Stimulated activated CD4-positive, alpha-beta T cell treated with anti-CD3 and anti-CD28 coated beads, Interleukin-2, amount 100 ng/mL, for 48 hours (primary cell): ENCODE measurements at places on chromosomes 1 and 21.
A peak's percentile ranks its signal among the peaks of the same experiment; 100 is the strongest.

- peak; percentile 66 for DNase-seq
These were observed 53.0 kb downstream of the IER5 start for GRCh38 chr1:181141431-181141910.

DNA sequence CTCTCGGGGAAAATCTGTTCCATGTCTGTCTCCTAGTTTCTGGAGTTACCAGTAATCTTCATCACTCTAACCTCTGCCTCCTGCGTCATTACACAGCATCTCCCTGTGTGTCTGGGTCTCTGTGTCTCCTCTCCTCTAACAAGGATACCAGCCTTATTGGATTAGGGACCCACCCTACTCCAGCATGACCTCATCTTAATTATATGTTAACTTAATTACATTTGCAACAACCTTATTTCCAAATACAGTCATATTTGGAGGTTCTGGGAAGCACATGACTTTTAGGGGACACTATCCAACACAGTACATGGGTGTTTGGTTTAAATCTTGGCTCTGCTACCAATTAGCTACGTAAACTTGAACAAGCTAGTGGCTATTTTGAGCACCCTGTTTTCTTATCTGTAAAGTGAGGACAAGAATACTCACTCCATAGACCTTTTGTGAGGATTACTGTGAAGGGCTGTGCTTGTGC is 83.9 kb upstream of the SGIP1 start:
- no peak for DNase-seq

- DNase-seq: no peak
These were observed 90.8 kb downstream of the TBX19 start for GRCh38 chr1:168371477-168371876.

DNA sequence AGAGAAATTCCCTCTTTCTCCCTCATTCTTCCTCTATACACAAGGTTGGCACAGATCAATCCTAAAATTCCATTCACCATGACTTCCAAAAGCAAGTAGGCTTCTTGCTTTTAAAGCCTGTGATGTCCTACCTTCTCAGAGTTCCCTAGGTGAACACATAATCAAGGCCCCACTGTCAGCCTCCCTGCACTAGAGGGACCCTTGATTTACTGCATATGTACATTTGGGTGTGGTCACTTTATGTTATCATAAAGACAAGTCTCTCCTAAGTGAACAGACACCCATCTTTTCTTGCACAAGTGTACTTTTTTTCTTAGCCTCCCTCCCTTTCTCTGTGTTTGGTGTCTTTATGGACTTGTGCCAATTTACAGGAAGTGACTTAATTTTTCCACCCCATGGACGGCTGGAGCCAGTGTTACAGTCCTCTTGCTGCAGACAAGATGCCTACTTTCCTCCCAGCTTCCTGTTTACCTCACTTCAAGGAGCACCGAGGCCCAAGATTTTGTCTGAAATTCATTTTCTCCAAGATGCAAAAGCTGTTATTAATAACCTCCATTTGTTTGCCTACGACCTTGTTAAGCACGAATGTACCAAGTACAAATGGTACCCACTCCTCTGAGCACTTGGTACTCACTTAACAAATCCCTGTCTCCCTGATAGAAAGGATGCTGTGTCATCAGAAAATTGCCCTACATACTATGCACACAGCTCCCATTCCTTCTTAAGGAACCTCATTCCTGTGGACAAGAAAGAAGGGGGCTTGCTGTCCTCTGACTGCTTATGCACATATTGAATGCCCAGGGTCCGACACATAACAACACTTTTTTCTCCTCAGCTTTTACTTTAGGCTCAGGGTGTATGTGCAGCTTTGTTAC is 82.8 kb upstream of the SLC44A3 start:
- no peak for DNase-seq

DNA sequence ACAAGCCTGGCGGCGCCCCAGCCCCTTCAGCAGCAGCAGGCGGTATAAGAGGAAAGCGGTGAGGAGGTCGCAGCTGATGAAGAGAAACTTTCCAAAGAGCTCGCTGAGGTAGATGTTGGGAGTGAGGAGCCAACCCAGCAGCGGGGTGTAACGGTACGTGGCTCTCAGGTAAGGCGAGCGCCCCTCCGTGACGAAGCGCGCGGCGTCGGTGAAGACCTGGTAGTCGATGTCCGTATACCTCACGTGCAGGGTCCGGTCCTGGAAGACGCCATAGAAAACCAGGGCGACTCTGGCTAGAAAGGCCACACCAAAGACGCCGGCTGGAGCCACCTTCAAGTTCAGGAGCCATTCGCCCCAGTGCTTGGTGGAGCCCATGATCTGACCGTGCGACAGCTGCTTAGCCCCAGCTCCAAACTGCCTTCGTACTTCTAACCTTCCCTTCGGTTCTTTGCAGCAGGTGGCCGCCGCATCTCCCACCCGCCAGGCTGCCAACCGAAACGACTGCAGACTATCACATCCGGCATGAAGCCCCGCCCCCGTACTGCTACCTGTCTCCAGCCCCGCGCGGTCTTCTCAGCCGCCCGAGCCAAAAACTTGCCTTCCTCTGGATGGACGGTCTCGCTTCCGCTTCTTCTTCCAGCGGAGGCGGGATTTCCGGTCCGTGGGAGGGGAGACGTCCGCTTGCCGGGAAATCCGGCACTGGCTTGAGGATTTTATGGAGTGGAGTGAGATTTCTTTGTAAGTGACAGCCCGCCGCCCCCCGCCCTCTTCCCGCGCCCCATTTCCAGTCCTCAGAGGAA is at the start of gene PIGM:
Gene PIGM (minus strand): TSS at position 626 of the 800 bp plus-strand sequence. CDS start 251 bp downstream, at position 375.
- peak; percentile 93 for DNase-seq

GRCh38 chr21:43203591-43203990 is 34.8 kb downstream of the CRYAA start:
- DNase-seq: no peak

DNA sequence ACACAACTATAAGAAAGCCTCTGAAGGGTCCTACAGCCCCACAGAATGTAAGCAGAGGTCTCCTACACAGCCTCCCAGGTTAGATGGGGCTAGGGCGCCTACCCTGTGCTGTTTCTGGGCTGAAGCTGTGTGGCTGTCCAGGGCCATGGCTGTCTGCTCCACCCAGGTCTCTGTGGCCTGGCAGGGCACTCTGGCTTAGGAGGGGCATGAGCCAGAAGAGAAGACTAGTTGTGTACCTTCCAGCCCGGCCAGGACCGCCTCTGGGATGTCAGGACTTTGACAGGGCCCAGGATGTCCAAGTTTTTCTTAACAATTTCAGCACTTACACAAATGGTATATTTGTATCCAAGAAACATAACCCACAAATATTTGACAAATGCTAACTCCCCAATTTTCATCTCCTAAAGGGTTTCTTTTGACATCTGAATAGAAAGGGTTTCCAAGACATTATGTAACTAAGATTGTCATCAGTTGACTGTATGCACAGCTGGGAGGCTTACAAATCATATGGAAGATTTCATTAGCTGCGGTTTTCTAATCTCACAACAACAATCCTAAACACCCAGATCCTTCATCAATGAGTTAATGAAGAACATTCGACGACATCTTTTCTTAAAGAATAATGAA is 80.5 kb downstream of the HSF2BP start:
- no peak for DNase-seq

DNA sequence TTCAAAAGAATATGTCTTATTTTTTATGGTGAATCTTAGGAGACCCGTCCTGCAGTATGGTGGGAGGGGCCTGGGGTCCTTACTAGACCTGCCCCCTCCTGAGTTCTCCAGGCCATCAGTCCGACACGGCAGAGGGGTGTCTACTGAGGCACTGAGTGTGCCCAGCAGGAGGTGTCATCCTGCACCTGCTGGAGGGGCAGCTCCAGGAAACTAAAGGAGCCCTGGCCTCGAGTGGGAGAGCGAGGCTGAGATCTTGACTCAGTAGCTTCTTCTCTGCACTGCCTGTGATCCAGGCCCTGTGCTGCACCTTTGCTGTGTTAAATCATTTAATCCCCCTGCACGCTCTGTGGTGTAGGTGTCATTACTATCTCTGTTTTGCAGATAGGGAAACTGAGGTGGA is 587.7 kb downstream of the PTPRU start:
- no peak for DNase-seq

GRCh38 chr21:36415375-36415774 is 30.2 kb downstream of the CHAF1B start:
- DNase-seq: no peak

- DNase-seq: peak; percentile 72
These were observed 43.7 kb downstream of the KIF21B start for GRCh38 chr1:200979574-200980451.

- DNase-seq: no peak
These were observed 14.2 kb downstream of the ALX3 start for GRCh38 chr1:110056285-110056683.

DNA sequence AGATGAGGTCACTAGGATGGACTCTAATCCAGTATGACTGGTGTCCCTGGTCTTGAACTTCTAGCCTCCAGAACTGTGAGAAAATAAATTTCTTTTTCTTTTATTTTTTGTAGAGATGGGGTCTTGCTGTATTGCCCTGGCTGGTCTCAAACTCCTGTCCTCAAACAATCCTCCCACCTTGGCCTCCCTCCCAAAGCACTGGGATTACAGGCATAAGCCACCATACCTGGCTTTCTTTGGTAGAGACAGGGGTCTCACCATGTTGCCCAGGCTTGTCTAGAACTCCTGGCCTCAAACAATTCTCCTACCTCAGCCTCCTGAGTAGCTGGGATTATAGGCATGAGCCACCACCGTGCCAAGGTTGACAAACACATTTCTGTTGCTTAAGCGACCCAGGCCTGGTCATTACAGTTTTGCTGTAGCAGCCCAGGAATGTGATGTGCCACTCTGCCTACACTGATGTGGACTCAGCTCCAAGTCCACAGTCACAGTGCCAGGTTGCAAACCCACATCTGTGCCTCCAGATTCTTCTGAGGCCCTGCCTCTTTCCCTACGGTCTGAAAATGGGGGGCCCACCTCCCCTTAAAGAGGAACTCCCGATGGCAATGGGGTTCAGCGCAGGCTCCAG is 15.9 kb downstream of the PYCR2 start:
- DNase-seq: no peak

- no peak for DNase-seq
These were observed 13.0 kb downstream of the UCK2 start for GRCh38 chr1:165840423-165840822.

DNA sequence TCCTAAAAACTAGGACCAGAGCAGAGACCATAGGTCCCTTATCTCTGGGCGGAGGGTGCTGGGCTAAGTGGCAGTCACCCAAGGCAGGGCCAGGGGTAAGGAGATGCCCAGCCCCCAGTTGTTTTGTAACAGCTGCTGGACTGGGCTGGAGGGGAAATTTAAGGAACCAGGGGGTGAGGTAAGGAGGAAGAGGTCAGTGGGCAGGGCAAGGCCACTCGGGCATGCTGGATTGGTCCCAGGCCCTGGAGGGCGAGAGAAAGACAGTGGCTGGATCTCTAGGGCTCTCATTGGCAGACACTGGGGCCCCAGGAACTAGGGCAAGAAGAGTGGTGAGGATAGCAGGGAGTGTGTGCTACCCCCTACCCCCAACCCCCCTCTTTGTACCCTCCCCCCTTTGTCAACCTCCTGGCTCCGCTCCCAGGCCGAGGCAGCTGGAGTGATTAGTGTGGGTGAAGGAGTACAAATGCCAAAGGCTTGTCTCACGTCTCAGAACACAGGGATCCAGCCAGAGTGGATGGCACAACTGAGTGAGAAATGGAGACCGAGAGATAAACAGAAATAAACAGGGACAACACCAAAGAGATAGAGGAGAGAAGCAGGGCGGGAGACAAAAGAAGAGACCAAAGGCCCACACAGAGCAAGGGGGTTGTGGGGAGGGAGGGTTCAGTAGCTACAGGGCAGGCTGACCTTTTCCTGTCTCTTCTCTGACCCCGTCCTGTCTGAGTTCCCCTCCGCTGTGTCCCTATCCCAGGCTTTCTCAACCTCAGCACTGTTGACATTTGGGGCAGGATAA is 20.5 kb upstream of the THRAP3 start:
- DNase-seq: no peak

GRCh38 chr1:61085206-61085982 is 3.0 kb downstream of the NFIA start:
- DNase-seq: no peak

GRCh38 chr1:7460807-7461206 is 310.3 kb upstream of the VAMP3 start:
- no peak for DNase-seq

- DNase-seq: no peak
These were observed 82.3 kb downstream of the TBX19 start for GRCh38 chr1:168362991-168363390.

GRCh38 chr1:181327796-181328195 is 155.5 kb upstream of the CACNA1E start:
- no peak for DNase-seq

DNA sequence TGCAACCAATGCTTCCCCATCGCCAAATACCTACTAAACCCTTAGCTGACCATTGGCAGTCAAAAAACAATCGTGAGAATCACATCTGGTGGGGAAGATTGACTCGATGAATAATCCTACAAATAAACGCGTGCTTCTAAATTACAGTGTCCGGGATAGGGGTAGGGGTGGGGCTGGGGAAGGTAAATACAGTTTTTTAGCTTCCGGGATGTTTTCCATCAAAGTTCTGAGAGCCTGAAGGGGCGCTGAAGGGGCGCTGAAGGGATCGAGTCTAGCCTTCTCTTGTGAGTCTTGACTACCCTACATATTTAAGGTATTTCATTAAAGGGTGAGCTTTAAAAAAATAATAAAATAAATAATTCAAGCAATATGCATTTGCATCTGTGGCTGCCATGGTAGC is 40.5 kb downstream of the RRAGC start:
- DNase-seq: no peak
